Transverse colon (tissue), 4 donors: ENCODE measurements at places on chromosomes 16 and 17. TPM values are rescaled to one million over a fixed set of nuclear protein-coding genes. Genes with fewer than 3 reads are reported as not detected.

GRCh38 chr16:46927273-46927672, 43.1 kb downstream of the GPT2 start:
- no peak for DNase-seq

DNA sequence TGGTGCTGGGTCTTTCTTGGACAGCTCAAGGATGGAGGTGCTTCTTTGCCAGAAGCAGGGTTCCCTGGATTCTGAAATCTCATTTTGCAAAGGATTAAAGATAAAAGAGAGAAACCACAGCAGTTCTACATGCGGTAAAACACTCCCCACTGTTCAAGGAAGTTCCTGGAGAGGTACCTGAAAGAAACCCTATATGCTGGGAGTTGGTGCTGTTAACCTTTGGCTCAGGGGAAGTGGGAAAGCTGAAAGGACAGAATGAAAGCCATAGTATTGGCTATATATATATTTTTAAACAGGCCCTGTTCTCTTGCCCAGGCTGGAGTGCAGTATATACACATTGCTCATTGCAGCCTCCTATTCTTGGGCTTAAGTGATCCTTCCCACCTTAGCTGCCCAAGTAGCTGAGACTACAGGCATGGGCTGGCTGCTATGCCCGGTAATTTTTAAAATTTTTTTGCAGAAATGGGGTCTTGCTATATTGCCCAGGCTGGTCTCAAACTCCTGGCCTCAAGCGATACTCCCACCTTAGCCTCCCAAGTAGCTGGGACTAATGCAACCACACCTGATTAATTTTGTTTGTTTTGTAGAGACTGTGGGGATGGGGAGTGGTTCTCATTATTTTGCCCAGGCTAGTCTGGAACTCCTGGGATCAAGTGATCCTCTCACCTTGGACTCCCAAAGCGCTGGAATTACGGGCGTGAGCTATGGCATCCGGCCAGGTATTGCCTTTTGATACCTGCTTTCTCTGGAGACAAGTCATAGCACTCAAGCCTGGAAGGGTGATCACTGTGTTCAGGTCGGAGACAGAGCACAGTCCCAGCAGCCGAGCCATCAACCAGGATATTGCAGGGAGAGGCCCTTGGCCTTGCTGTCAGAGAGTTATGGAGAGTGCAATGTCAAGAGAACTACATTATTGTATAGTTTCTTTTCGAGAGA, 55.2 kb downstream of the MSI2 start:
- peak; percentile 82 for DNase-seq

GRCh38 chr17:61856035-61856434, 7.3 kb downstream of the BRIP1 start:
- DNase-seq: no peak

- DNase-seq: peak; percentile 70
Observed at GRCh38 chr16:29825145-29826044, 5.1 kb downstream of the MVP start.

DNA sequence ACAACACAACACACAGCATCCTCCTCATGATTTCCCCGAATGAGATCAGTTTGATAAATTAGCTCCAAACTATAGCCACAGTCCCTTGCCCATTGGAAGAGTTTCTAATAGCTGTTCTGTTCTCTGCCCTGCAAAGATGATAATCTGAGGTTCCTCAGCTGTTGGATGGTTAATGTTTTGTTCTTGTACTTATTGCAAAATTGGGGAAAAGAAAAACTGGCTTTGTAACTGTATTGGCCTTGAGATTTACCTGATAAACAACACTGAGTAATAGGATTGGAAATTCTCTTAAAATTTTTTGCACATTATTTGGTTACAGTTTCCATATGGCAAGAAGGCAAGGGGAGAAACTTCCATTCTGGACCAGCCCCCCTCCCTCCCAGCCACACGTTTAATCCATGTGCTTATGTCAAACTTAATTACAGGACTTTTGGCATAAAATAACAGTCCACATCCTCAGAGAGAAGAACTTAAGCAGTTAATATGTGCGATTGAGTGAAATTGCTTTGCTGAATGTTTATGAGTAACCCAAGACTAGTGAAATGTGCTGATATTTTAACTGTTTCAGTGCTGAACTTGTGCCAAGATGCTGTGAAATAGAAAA, 119.1 kb upstream of the ZFHX3 start:
- no peak for DNase-seq

GRCh38 chr17:17710728-17711541, 29.7 kb downstream of the RAI1 start:
- peak; percentile 84 for DNase-seq

GRCh38 chr16:73420676-73421075, 372.7 kb upstream of the ZFHX3 start:
- DNase-seq: no peak

GRCh38 chr17:64008830-64009229, 10.7 kb downstream of the PRR29 start:
- DNase-seq: no peak

DNA sequence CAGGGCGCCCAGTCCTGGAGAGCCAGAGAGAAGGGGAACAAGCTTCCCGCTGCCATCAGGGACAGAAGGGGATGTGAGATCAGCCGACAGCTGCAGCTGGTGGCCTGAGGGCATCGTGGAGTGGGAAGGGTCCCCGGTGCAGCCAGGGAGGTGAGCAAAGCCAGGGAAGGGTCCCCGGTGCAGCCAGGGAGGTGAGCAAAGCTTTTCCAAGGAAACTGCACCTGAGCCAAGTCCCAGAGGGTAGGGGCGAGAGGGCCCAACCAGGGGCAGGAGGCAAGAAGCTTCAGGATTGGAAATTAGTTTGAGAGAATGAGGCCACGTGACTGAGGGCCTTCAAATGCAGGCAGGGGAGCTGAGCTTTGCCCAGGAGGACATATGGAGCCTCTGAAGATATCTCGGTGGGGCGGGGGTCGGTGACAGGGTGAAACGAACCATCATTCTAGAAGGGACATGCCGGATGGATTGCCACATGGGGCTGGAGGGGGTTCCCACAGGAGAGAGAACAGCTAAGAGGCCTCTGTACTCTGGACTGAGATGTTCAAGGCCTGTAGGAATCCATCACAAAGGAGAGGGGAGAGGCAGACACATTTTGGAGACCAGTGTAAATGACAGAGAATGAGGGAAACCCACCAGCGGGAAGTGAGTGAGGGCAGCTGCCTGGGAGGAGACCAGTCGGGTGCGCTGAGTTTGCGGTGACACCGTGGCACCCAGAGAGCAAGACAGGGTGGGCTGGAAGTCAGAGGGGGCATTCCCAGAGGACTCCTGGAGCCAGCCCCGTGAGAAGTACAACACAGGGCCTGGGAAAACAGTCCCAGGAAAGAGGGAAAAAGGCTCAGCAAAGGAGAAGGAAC, 31.4 kb upstream of the RPH3AL start:
- no peak for DNase-seq

GRCh38 chr16:72371307-72372086, 199.5 kb upstream of the PMFBP1 start:
- no peak for DNase-seq

DNA sequence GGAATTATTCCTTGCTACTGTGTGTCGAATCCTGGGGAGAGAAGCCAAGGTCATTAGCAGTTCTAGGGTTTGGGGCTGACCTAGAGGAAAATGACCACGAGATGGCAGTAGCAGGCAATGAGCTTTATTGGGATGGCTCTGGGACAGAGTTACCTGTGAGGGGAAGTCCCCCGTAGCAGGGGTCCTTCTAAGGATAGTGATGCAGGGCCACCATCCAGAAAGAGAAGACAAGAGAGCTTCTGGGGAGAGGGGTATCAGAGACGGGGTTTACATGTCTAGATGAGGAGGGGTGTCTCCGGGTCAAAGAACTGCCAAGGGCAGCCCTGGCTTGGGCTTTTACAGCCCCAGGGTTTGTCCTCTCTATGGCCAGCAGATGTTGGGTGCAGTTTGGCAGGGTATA, 6.4 kb upstream of the GGT6 start:
- peak; percentile 57 for DNase-seq

DNA sequence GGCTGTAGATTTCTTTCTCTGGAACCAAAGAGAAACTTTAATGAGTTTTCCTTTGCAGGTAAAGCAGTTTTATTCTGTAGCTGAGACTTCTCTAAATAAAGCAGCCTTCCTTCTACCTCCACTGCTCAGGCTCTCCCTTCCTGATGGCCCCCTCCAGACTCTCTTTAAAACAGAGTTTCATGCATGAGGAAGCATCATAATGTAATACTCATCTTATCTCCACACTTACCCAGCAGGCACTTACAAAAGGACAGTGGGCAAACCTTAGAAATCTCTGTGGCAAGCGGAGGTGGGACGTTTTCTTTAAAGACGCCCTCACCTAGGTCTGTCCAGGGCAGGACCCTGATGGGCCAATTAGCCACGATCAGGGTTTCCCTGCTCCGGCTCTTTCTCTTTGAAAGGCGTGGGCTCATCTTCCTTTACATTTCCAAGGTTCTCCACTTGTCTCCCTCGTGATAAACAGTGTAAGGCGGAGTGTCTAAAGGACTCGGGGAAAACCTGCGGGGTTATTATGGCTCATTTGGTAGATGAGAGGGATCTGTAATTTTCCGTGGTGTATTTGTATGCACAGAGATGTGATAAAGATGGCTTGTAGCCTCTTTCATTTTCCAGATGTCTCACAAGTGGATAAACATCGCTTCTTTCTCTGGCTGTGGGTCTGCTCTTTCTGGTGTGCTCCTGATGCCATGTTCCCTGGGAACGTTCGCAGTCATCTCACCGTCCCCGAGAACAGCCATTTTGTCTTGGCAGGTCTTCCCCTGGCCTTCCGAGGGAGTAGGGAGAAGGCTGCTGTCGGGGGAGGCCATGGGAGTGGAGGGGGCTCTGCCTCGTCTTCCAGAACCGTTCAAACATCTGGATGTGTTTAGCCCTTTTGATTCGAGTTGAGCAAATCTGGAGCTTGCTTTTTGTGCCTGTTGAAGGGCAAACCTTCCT, 239.0 kb downstream of the CCDC182 start:
- no peak for DNase-seq

BIRC5 gene
- total RNA-seq: 5.0 TPM

CES5A gene
- not detected for total RNA-seq

NRN1L gene
- total RNA-seq: 2.5 TPM

KCNJ2 gene
- total RNA-seq: 37.4 TPM

AANAT gene
- not detected for total RNA-seq

TVP23A gene
- total RNA-seq: not detected

TBC1D3I gene
- not detected for total RNA-seq
